Activated CD4-positive, alpha-beta T cell treated with anti-CD3 and anti-CD28 coated beads for 24 hours (primary cell): ENCODE measurements at places on chromosomes 13 and 19.

DNA sequence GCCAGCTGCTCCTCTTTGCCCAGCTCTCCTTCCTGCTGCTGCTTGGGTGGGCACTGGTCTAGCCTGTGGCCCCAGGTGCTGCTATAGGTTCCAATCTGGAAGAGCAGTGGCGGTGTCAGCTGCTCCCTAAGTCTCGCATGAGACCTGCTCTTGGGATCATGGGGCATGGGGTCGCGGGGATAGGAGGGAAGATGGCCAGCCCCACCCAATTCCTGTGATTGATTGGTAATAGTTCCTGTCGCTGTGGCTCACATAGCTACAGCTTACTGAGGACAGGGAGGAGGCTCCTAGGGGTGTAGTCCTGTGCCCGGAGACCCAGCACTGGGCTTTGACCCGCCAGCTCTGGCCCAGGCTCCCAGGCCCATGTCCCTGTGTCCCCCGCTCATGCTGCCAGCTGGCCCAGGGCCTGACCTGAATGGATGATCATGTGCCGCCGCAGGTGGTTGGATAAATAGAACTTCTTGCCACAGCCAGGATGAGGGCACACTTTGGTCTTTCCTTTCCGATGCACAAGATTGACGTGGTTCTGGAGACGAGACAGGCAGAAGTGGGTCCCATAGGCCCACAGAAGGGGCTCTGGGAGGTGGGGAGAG, 4.5 kb upstream of the ELAVL3 start:
- DNase-seq: no peak

GRCh38 chr13:52359534-52359933, 46.4 kb downstream of the THSD1 start:
- DNase-seq: no peak

DNA sequence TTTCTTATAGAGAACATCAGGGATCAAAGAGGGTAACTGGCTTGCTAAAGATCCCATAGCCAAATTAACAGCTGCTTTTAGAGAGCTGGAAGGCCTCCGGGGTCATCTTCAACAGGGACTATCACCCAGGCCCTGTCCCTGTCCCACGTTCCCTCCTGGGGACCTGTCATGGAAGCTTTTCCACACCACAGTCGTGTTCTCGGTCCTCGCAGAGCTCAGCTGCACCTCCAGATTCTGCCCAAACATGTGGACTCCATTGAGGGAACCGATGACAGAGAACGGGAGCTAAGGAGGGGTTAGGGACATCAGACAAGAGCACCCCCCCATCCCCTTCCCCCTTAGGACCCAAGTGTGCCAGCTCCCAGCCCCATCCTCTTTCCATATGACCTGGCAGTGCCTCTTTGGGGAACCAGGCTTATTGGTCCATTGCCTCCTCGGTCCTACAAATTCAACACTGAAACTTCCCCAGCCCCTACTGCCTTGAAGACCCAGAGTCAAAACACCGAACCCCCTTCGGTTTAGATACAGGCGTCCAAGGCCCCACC, 568 bp downstream of the FUZ start:
- no peak for DNase-seq

DNA sequence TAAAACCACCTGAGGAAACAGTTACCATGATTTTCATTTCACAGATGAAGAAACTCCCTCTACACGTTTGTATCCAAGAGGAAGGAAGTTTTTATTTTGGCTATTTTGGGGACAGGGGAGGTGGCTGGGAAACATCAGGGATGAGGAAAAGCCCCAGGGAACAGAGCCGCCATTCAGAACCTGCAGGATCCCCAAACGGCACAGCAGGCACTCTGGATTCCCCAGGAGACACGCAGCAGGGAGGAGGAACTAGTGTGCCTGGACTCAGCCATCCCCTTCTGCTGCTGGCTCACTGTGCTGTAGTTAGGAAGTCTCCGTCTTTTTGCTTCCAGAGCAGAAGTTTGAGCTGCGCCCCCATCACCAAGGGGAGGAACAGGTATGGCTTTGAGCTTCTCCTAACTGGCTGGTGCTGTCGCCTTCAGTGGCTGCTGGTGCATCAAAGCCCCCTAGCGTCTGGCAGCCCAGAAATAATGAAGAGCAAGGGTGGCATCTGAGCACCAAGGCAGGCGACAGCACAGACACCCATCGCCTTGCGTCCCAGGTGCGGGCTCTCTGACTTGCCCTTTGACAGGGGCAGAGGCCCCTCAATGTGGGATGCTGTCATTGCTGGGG, 4.2 kb downstream of the NAPA start:
- DNase-seq: no peak

DNA sequence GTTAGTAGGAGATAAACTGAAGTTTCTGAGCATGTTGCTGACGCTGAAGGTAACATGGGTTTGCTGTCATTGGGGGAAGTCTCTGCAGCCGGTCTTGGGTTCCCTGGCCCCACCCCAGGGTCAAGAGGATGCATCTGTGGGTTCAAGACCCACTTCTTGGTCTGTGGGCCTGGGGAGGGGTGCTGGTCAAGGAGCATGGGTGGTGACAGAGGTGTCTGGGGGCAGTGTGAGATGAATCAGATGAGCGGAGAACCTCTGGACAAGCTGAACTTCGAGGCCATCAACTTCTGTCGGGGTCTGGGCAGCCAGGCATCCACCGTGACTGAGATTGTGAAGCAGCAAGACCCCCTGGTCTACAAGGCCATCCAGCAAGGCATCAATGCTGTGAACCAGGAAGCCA, 51.9 kb downstream of the ACSBG2 start:
- no peak for DNase-seq

DNA sequence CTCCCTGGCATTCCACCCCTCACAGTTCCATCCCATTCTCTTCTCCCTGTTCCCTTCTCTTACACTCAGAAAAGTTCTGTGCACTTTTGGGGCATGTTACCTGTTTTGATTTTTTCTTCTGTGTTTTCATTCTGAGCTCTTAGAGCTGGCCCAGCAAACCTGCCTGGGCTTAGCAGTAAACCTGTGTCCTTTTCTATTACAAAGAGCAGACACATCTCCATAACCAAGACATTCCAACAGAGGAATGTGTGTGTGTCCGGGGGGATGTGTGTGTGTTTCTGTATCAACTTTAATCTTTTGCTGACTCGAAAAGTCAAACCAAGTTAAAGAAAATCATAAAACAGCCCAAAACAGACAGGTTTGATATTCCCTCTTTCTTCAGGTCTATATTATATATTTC, 49.1 kb upstream of the SOX21 start:
- no peak for DNase-seq

DNA sequence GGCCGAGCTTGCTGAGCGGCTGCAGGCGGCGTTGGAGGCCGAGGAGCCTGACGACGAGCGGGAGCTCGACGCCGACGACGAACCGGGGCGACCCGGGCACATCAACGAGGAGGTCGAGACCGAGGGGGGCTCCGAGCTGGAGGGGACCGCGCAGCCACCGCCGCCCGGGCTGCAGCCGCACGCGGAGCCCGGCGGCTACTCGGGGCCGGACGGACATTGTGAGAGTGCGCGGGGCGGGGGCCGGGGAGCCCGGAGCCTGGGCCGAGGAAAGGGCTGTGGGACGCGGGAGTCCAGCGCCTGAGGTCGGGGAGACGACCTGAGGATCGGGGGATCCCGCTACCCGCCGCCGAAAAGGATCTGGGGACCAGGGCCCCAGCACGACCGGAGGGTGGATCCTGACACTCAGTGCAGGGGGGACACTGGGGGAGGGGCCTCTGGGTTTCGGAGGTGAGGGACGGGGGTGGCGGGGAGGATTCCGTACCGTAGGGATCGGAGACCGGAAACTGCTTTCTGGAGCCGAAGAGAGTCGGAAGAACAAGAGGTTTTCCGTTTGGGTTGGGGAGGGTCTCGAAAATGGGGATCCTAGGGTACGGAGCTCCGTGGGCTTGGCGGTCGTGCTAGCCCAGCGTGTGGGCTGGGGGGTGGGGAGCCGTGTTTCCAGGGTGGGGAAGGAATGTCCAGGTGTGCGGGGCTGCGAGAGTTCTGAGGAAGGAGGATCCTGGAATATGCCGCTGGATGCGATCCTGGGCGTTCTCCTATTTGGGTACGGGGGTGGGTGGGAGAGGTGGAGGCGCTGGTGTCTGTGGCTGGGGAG, 616 bp downstream of the HNRNPUL1 start:
- peak; percentile 56 for DNase-seq

GRCh38 chr19:21680671-21681070, 86.7 kb downstream of the ZNF100 start:
- no peak for DNase-seq

DNA sequence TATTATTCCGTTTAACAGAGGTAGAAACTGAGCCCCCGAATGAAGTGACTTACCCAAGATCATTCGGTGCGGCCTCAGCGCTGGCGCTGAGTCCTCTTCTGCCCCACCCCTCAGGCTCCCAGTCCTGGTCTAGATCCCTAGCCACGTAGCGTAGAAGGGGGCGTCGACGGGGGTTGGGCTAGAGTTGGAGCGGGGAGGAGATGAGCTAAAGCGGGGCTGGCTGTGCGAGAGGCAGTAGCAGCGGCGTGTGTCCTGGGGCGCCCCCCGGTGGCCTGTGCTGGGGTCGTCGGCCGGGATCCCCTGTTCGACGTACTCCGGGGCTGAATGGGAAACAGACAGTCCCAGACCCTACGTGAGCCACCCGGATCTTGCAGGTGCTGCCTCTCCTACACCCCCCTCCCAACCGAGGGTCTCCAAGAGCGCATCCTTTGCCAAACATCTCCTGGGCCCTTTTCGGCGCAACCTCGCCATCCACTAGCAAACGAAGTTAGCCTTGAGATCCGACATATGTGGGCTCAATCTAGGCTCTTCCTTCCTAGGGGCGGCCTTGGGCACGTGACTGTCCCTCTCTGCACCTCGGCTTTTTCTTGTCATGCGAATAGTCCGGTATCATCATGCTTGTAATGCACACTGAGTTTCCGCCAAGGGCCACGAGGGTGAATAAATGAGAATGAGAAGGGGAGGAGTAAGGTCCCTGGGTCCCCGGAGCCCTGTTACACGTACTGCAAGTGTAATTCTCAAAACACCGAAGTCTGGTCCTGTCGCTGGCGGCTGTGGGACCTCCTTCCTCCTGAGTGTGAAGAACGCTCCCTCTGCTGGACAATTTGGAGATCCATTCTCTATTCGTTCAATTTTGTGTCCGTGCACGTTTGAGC, 47.7 kb downstream of the CYP4F22 start:
- peak; percentile 98 for DNase-seq
